NCI-H524 treated with DMSO at 0.1 percent for 48 hours (cell line): ENCODE measurements at places on chromosomes 2 and 18.

DNA sequence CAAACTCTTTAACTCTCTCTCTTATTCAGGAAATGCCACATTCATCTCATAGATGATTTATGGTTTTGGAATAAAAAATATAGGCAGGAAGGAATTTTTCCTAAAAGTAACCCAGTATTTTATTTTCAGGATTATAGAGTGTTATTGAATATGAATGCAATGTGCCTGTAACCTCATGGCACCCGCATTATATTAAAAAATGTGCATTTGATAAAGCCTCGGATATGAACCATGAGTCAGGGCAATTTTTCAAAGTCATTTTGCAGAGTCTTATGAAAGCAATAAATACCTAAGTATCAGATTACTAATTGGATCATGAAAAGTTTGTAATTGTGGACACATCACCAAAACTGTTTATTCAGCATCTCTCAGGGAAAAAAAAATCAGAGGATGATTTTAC lies 573.8 kb downstream of the TSN start:
- no peak for DNase-seq

- no peak for DNase-seq
These were observed 11.5 kb upstream of the ALPP start for GRCh38 chr2:232367016-232367415.

GRCh38 chr2:111676291-111676822 lies 207.6 kb downstream of the ANAPC1 start:
- no peak for DNase-seq

GRCh38 chr2:1647417-1648240 lies 96.7 kb downstream of the PXDN start:
- no peak for DNase-seq

GRCh38 chr2:104375206-104375605 lies 478.7 kb upstream of the POU3F3 start:
- no peak for DNase-seq

- no peak for DNase-seq
These were observed 21.1 kb downstream of the EMX1 start for GRCh38 chr2:72938455-72938854.

DNA sequence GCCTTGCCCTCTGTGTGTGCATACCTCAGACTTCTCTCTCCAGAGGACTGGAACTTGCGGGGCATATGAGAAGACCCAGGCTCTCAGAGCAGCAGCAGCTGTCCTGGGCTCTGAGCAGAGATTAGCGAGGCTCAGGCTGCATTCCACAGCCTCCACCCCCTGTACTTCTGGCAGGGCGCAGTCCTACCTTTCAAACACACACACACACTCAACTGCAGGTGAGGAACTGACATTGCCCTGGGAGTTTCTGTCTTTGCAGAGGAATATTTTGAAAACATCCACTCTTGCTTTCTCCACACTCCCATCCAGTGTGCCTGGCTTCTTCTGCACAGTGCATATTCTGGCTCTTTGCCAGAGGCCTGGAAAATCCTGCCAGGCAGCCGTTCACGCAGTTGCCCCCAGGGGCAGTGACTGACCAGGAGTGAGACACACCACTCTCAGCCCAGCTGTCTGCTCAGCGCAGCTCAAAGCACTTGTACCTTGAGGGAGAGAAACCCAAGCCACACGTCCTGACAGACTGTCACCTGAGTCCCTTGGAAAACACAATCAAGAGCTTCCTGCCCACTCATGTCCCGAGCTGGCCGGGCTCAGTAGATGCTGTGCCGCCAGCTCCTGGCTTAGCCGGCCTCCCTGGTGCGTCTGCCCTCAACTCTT lies 460.8 kb downstream of the RNF144A start:
- DNase-seq, result peak; percentile 86

GRCh38 chr2:231367178-231367577 lies 28.3 kb upstream of the B3GNT7 start:
- DNase-seq, result no peak

GRCh38 chr2:72457801-72458516 lies 310.3 kb upstream of the CYP26B1 start:
- DNase-seq, result no peak
